ENCODE measurements at places on chromosomes 6 and 20. TPM values are rescaled to one million over a fixed set of nuclear protein-coding genes. Genes with fewer than 3 reads are reported as not detected.

The FAM184A gene
- total RNA-seq = 4.3 TPM

The ZC2HC1B gene
- not detected for total RNA-seq

The SPEF1 gene
- 1.0 TPM for total RNA-seq

The TRERF1 gene
- total RNA-seq = 2.0 TPM

The ATAT1 gene
- total RNA-seq = 5.5 TPM

The MMP24 gene
- 0.13 TPM for total RNA-seq

The DEFB132 gene
- total RNA-seq = not detected

The ZSCAN9 gene
- 7.4 TPM for total RNA-seq

The RHAG gene
- total RNA-seq = not detected

The CNBD2 gene
- 15.7 TPM for total RNA-seq

The MOG gene
- total RNA-seq = 0.16 TPM

The HRH3 gene
- not detected for total RNA-seq

The CFAP61 gene
- total RNA-seq = 0.13 TPM

The PPP1R3G gene
- total RNA-seq = not detected

The SLA2 gene
- total RNA-seq = not detected

The CDH4 gene
- 0.49 TPM for total RNA-seq

The ATP6V1G2 gene
- 0.26 TPM for total RNA-seq

The POPDC3 gene
- 30.0 TPM for total RNA-seq

The PRPH2 gene
- not detected for total RNA-seq

The FAM162B gene
- total RNA-seq = not detected

The RIPPLY2 gene
- not detected for total RNA-seq

The TMEM217 gene
- total RNA-seq = not detected

The SLC17A4 gene
- total RNA-seq = not detected

The RTF2 gene
- 99.4 TPM for total RNA-seq

The RIMS1 gene
- 1.5 TPM for total RNA-seq

The IL17F gene
- not detected for total RNA-seq

The KIF25 gene
- total RNA-seq = not detected

The MATN4 gene
- 1.9 TPM for total RNA-seq

The C4A gene
- total RNA-seq = 0.94 TPM

The BMP2 gene
- total RNA-seq = 13.4 TPM

The C20orf144 gene
- 0.04 TPM for total RNA-seq

The TXLNB gene
- not detected for total RNA-seq

The PERP gene
- 18.8 TPM for total RNA-seq

The MICB gene
- 7.0 TPM for total RNA-seq

The SUMO4 gene
- 0.34 TPM for total RNA-seq

The BPIFB1 gene
- 0.24 TPM for total RNA-seq

The IP6K3 gene
- total RNA-seq = not detected

The PHACTR3 gene
- not detected for total RNA-seq

The RFX6 gene
- not detected for total RNA-seq

The VSX1 gene
- total RNA-seq = not detected

The CRISP1 gene
- total RNA-seq = not detected

The TFAP2C gene
- total RNA-seq = 72.8 TPM

The SASH1 gene
- 21.7 TPM for total RNA-seq

The TRIM27 gene
- total RNA-seq = 56.4 TPM

The MEI4 gene
- not detected for total RNA-seq

The BLOC1S5 gene
- total RNA-seq = 12.3 TPM

The MOCS1 gene
- total RNA-seq = 8.5 TPM

The EEF1A2 gene
- 49.6 TPM for total RNA-seq

The CRIP3 gene
- total RNA-seq = not detected

The PACSIN1 gene
- total RNA-seq = 0.04 TPM

The COL21A1 gene
- total RNA-seq = 0.13 TPM

The TPX2 gene
- total RNA-seq = 122 TPM

The DNMT3B gene
- 4.1 TPM for total RNA-seq
